ENCODE measurements at places on chromosomes 1 and 21.

DNA sequence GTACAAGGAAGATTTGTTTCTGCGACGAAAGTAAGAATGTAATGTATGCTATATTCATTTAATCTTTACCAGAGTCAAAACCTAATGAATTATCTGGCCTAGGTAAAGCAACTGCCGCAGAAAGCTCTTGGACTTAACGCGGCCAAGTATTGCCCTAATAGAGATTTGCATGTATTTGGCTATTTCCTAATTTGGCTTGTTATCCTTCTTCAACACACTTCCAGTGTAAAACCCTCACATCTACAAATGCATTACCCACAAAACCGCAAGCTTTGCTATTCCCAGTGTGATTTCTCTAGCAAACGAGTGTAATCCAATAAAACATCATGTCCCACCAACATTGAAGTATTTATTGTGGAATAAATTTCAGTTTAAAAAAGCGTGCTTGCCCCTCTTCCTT, 123.8 kb upstream of the LMO4 start:
- H3K27ac ChIP-seq, result no peak overlapping the region
- no peaks in the 10 kb centered on the region for H3K27me3 ChIP-seq
- no peaks in the 10 kb centered on the region for H3K4me1 ChIP-seq
- no peaks in the 10 kb centered on the region for H3K36me3 ChIP-seq

- no peak overlapping the region for H3K4me3 ChIP-seq
- H3K36me3 ChIP-seq, result no peaks in the 10 kb centered on the region
- H3K27ac ChIP-seq, result peak overlapping the region; percentile 72
- H3K27me3 ChIP-seq, result no peaks in the 10 kb centered on the region
These were observed 161.3 kb downstream of the TSEN15 start for GRCh38 chr1:184212649-184213314.

DNA sequence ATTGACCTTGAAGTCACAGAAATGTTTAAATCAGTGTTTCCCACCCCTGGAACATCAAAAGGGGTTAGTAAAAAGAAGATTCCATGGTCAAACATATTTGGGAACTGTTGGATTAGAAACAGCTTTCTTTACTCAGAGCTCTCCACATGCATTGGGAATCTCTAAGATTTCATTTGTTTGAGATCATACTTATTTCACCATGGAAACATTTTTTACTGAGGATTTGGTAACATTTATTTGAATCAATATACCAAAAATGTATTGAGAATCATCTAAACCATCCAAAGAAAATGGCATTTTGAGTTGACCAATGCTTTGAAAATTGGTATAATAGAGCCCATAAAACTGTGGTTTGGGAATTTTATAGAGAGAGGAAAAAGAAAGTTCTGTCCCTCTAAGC, 25.3 kb downstream of the NGF start:
- no peak for DNase-seq
- H3K4me3 ChIP-seq, result no peak overlapping the region
- H3K36me3 ChIP-seq, result no peaks in the 10 kb centered on the region

GRCh38 chr1:46466477-46467182, 23.0 kb upstream of the DMBX1 start:
- H3K36me3 ChIP-seq, result no peaks in the 10 kb centered on the region
- peaks cover 24% of the 10 kb centered on the region for H3K27me3 ChIP-seq
- H3K4me3 ChIP-seq, result peak overlapping the region; percentile 58
- DNase-seq, result no peak
- peaks cover 5% of the 10 kb centered on the region for H3K4me1 ChIP-seq

- no peak for DNase-seq
- H3K4me3 ChIP-seq, result no peak overlapping the region
- no peaks in the 10 kb centered on the region for H3K36me3 ChIP-seq
- H3K27ac ChIP-seq, result peak overlapping the region; percentile 94
These were observed 2.4 kb downstream of the ECHDC2 start for GRCh38 chr1:52919051-52919722.

GRCh38 chr1:1616045-1616790, 918 bp downstream of the MIB2 start:
- H3K4me3 ChIP-seq, result peak overlapping the region; percentile 96
- H3K4me1 ChIP-seq, result peaks cover 19% of the 10 kb centered on the region
- H3K36me3 ChIP-seq, result no peaks in the 10 kb centered on the region
- H3K27me3 ChIP-seq, result no peaks in the 10 kb centered on the region

- H3K4me1 ChIP-seq, result no peaks in the 10 kb centered on the region
- no peak overlapping the region for H3K27ac ChIP-seq
- no peaks in the 10 kb centered on the region for H3K27me3 ChIP-seq
- H3K36me3 ChIP-seq, result no peaks in the 10 kb centered on the region
- no peak overlapping the region for H3K4me3 ChIP-seq
These were observed 18.2 kb downstream of the ZNF362 start for GRCh38 chr1:33274446-33274845.

- no peak for DNase-seq
- H3K4me3 ChIP-seq, result no peak overlapping the region
- no peaks in the 10 kb centered on the region for H3K4me1 ChIP-seq
- no peak overlapping the region for H3K27ac ChIP-seq
- H3K27me3 ChIP-seq, result no peaks in the 10 kb centered on the region
These were observed 78.5 kb downstream of the SIPA1L2 start for GRCh38 chr1:232551386-232551785.
